HT1080 (cell line): ENCODE measurements at places on chromosomes 7 and 10. TPM values are rescaled to one million over a fixed set of nuclear protein-coding genes. Genes with fewer than 3 reads are reported as not detected.

The OR13A1 gene
- total RNA-seq = not detected in 2 replicates

GRCh38 chr10:114709984-114710383 is 51.9 kb upstream of the ABLIM1 start:
- DNase-seq = no peak

DNA sequence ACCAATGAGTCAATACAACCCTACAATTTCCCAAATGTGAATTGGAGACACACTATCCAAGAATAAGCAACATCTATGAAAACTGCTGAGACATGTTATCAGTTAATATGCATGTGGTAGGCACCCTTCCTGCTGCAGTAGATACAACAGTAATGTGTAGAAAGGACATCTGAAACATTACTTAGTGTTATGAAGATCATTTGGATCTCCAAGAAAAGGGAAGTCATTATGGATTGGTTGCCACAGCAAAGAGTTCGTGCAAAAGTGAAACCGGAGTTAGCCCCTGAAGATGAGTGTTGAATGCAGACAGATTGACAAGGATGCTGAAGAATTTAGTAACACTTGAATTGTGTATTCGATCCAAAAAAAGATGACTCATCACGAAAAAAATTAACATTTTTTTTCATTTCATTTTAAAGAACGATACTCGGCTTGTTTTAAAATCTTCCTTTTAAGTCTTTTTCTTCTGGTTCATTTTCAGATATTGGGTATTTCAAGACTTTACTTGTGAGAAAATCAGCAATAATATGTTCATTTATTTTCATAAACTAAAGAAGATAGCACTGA is 322.4 kb upstream of the KLF6 start:
- DNase-seq = no peak

DNA sequence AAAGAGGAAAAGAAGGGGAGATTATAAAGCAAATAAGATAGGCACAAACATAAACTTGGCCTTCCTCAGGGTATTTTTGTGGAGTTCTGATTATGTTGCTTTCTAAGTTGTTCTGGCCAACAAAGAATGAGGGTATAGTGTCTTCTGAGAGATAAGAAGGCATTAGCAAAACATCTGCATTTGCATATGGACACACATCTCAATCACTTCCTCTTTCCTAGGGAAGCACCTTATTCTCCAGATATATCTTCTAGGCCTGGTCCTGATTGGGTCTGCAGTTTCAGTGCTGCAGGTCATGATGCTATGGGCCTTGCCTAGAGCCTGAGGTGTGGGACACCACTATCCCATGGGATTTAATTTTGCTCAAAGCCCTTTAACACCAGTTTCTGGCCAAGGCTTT is 308.8 kb upstream of the PHYHIPL start:
- DNase-seq = no peak

- DNase-seq = no peak
Observed at GRCh38 chr10:126586878-126587277, 83.6 kb downstream of the C10orf90 start.

GRCh38 chr7:111071556-111071955 is 19.4 kb upstream of the LRRN3 start:
- no peak for DNase-seq

DNA sequence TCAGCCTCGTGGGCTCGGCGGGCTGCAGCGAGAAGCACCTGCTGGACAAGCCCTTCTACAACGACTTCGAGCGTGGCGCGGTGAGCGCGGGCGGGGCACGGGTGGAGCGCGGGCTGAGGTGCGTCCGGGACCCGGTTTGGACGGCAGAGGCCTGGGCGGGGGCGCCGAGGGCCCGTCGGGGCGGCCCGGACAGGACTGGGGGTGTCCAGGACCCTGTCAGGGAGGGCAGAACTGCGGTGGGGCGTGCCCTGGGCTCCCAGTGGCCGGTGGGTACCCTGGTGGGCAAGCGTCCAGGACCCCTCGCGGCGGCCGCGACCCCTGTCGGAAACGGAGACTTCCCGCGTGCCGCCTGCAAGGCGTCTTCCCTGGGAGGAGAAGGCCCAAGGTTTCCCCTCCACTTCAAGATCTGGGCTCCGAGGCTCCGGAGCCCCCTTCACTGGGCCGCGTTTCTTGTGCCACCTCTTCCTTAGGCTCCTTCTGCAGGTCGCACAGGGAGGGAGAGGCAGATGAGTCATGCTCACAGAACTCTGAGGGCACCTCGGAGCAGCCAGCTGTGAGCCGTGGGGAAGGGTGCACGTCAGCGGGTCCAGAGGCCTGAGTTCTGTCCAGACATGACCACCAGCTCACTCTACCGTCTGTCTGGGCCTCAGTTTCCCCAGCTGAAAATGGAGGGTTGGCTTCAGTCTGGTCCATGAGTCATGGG is 485 bp downstream of the ALOX5 start:
- DNase-seq = no peak

The LLCFC1 gene
- not detected in 2 replicates for total RNA-seq

- no peak for DNase-seq
Observed at GRCh38 chr10:132363376-132363775, 31.4 kb downstream of the LRRC27 start.

GRCh38 chr10:47349941-47350371 is 1.8 kb downstream of the RBP3 start:
- no peak for DNase-seq

The CDH23 gene
- 0.23 TPM in 1 of 2 replicates, not detected in the other for total RNA-seq

- no peak for DNase-seq
Observed at GRCh38 chr7:106356-106755, 86.0 kb upstream of the FAM20C start.

- DNase-seq = no peak
Observed at GRCh38 chr10:101063050-101063525, 1.3 kb downstream of the KAZALD1 start.
